ENCODE measurements at places on chromosomes 5 and 9. TPM values are rescaled to one million over a fixed set of nuclear protein-coding genes. Genes with fewer than 3 reads are reported as not detected.
A peak's percentile ranks its signal among the peaks of the same experiment; 100 is the strongest.

The NR2F1-AS1 gene
- total RNA-seq, result 23.0 TPM

The AFAP1L1 gene
- 274 TPM for total RNA-seq

GRCh38 chr5:145540375-145540774, 294.8 kb downstream of the PRELID2 start:
- no peak for DNase-seq

- no peak for DNase-seq
Measured at GRCh38 chr5:180786531-180787398, 15.8 kb downstream of the MGAT1 start.

The PARP8 gene
- total RNA-seq, result 4.5 TPM

The C5orf63 gene
- total RNA-seq, result 10.3 TPM

The RANBP17 gene
- 12.9 TPM for total RNA-seq

- DNase-seq, result no peak
Measured at GRCh38 chr5:150175536-150175935, 9.0 kb downstream of the CDX1 start.

The SLC34A3 gene
- total RNA-seq, result not detected

DNA sequence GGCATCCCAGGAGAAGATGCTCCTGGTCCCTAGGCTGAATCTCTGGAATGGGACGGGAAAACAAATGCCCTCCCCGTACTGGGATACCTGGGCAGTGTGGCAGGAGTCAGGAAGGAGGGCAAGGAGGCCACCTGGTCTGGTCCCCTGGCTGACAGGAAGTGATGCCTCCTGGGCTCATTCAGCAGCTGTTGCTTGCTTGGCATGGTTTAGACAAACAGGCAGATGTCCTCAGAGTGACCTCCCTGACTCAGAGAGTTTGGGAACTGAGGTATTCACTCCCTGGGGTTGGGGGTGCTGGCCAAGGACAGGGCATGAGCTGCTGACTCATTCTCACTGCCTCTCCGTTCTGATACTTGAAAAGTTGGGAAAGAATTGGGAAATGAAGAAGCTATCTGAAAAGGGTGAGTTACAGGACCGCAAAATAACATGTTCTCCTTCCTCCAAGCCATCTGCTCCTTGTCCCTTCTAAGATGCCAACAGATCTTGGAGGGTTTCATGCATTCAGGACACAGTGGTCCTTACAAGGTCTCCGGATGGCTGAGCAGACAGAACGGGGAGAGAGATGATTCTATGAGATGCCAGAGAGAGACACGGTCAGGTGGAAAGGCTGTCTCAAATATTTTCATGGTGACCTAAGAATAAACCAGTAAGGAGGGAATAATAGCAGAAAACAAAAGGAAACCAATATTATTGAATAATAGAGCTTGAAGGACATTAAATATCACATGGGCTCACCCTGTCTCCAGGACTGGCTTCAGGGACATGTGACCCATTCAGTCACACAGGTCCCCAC, 534.5 kb downstream of the BNC2 start:
- peak; percentile 78 for DNase-seq

The LCN1 gene
- total RNA-seq, result not detected

The HMHB1 gene
- total RNA-seq, result not detected

DNA sequence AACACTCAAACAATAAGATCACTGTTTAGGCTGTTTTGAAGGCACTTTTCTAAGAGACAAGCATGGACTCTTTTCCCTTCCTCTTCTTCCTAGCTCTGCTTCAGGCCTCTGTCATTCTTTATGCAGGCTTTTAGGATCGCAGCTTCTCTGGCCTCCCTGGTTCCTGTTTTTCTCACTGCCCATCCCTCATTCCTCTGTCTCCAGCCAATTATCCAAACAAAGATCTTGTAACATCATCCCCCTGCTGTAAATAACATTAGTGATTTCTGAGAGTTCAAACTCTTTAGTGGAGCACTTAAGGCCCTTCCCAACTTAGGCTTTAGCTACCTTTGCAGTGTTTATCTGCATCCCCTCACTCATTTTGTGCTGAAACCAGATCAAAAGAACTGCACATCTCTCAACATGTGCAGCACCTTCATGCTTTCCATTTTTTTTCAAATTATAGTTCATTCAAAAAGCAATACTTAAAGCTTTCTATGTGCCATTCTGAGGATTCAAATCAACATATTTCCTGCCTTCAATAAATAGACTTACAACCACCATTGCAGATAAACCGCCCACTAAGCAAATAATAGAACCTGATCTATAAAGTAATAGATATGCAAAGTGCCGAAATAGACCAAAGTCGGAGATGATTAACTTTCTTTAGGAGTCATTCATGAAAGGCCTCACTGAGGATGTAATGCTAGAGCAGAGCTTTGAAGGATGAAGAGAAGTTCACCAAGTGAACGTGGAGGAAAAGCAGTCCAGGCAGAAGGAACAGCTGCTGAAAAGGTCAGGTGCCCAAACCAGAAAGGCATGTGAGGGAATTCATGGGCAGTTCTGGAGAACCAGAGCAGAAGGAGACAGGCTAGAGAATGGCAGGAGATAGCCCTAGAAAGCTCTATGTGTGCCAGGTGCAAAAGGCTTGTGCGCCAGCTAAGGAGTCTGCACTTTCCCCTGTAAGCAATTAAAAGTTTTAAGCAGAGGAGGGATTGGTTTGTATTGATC, 95.8 kb upstream of the ZNF366 start:
- no peak for DNase-seq

The DNAJC25 gene
- 4.8 TPM for total RNA-seq

The TMEM215 gene
- not detected for total RNA-seq

- peak; percentile 67 for DNase-seq
Measured at GRCh38 chr9:36148311-36149051, 11.9 kb downstream of the GLIPR2 start.

- no peak for DNase-seq
Measured at GRCh38 chr5:1723957-1724821, 75.4 kb downstream of the MRPL36 start.

The BAAT gene
- total RNA-seq, result not detected

GRCh38 chr9:130069048-130069447, 15.3 kb downstream of the GPR107 start:
- no peak for DNase-seq

DNA sequence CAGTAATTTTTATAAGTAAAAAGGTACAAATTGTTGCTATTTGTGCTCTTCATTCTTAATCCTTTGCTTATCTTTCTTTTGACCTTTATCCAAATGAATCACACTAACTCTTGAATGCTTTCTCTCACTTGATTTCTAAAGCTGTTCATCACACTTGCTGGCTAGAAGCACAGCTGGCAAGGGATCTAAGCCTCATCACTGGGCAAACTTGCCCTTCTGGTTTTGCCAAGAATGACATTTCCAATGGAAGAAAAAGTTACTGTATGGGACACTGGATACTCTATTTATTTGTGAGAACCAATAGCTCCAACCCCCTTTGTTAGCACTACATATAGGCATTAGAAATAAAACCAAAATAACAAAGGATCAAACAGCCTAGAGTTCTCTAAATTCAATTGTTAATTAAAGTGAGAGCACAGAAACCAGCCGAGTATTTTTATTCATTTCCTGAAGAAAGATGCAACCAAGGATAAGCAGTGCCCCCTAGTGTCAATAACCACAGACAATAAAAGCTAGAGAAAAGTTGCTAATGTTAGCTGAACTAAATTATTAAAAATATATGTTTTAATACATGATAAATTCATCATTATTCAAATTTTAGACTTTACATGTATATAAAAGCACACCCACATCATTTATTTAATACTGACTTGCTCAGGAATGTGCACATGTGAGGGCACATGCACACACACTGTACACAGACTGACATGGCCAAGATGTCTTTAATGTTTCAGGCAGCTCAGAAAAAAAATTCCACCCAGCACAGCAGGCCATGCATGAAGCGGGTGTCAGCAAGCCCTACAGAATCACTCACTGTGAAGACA, 59.8 kb upstream of the POU5F2 start:
- DNase-seq, result peak; percentile 65

GRCh38 chr5:165029099-165029870, 1523.9 kb downstream of the MAT2B start:
- no peak for DNase-seq

- DNase-seq, result no peak
Measured at GRCh38 chr5:3011764-3012017, 260.2 kb upstream of the IRX2 start.

GRCh38 chr5:142063878-142064331, 44.7 kb upstream of the NDFIP1 start:
- DNase-seq, result peak; percentile 27

DNA sequence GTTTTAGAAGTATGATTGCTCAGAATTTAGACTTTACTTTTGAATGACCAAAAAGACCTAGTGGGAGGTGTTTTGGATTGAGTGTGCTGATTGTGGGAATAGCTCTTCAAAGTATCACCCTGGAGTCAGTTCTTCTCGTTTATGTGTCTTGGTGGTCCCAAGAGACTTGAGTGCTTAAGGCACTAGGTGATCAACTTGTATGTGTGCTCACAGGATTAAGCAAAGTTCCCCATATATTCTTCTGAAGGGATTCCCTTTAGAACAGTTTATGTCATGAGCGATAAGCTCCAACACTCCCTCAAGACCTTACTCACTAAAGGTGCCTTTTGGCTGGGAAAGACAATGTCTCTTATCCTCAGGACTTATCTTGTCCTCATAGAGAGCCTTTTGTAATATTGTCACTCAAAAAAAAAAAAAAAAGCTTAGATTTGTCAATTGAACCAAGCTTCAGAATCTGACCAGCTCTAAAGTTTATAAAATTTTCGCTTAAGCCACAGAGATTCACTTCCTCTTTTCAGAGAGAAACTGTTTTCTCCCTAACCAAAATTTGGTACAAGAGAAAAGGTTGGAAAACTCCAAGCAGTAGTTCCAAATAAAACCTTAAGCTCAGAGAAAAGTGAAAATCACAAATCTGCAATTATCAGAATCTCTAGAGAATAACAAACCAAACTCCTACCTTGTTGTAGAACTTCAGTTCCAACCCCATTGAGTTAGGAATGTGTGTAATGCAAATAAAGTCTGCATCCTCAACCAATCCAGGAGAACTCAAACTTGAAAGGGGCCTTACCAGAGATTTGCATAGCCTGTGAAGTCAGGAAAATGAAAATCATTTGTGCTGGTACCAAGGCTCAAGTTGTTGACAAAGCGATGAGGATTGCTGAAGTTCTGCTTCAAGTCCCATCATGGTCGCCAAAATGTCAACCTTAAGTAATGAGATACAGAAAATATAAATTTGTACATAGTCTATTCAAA, 40.0 kb upstream of the PDZD2 start:
- DNase-seq, result no peak

DNA sequence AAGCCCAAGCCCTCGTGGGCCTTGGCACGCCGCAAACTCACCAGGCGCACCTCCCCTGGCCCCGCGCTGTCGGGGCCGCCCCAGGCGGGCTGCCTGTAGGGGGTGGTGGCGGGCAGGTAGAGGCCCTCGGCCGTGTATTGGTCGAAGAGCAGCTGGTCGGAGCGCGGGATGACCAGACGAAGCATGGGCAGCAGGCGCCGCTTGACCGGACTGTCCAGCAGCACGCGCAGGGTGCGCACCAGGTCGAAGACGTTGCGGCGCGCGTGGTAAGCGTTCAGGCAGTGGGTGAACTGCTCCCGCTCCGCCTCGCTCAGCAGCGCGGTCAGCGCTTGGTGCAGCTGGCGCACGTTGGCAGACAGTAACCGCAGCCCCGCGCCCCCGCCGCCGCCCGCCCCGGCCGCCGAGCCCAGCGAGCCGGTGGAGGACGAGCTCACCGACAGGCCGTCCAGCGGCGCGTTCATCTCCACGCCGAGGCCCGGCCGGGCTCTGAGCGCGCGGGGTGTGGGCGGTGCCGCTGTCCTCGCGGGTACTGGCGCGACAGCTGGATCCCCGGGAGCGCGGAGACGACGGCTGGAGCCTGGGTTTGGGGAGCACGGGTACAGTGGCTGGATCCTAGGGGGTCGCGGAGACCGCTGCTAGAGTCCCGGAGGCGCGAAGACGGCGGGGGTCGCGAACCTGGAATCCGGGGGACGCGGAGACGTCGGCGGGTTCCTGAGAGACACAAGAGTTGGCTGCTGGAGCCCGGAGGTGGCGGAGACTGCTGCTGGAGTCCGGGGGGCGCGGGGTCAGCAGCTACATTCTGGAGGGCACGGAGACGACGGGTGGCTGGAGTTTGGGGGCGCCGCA, 709 bp downstream of the WHRN start:
- DNase-seq, result no peak

- peak; percentile 54 for DNase-seq
Measured at GRCh38 chr9:118577121-118577520, 792.1 kb downstream of the BRINP1 start.

The CLTA gene
- total RNA-seq, result 389 TPM

- no peak for DNase-seq
Measured at GRCh38 chr9:101486693-101487442, 46.8 kb upstream of the RNF20 start.

DNA sequence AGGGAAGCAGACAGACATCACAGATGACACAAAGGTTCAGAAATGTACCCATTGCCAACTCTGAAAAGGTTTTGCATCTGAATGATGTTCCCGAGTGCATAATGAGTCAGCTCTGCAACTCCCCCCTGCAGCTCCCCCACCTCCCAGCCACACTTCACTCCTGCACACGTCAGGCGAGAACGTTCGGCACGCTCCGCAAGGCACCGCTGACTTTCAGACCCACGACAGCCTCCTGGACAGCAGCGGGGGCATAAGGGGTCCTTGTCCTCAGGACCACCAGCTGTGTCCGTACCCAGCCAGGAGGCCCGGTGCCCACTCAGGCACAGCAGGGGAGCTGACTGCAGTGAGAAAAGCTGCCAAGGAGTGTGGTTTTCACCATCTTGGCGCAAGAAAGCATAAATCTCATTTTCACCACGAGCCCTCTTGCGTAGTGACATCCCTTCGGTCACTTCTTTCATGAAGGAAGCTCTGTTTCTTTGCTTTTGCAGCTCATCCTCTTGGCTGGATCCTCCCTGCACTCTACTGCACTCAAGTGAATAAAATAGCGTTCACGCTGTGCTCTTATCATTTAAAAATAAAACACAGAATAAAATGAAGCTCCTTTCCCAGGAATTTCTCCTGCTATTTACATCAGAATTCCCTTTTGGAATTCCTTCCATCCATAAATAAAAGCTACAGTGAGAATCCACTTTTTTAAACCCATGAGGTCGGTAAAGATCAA, 9.9 kb downstream of the GFPT2 start:
- DNase-seq, result no peak

DNA sequence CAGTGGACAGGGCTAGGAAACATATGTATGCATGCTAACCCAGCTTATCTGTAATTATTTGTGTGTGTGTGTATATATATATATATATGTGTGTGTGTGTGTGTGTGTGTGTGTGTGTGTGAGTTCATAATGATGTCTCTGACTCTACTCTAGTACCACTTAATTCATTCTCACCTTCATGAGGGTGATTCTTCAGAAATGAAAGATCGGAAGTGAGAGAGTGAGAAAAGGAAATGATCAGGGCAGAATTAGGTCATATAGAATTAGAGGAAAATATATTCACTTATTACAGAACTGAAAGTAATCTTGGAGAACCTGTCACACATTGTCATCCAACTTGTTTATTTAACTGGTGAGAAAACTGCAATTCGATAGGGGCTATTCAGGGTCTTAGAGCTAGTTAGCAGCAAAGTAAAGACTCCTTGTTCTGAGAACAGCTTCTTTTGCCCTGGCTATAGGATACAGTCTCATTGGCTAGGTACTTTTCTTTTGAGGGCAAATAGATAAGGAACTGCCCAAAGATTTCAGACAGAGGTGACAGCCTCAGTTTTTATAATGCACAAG, 58.8 kb downstream of the C9orf153 start:
- DNase-seq, result no peak

The MYOT gene
- not detected for total RNA-seq

The NIPSNAP3A gene
- 47.0 TPM for total RNA-seq

The ANKDD1B gene
- total RNA-seq, result 0.70 TPM

The BNC2 gene
- 19.0 TPM for total RNA-seq

The MED22 gene
- 21.9 TPM for total RNA-seq

GRCh38 chr5:134175921-134176510, 734 bp downstream of the SKP1 start:
- DNase-seq, result no peak
